ENCODE measurements at places on chromosomes 13 and 19. TPM values are rescaled to one million over a fixed set of nuclear protein-coding genes. Genes with fewer than 3 reads are reported as not detected.

WDFY2 gene
- 12.6 TPM for total RNA-seq

MAG gene
- not detected for total RNA-seq

FGF21 gene
- total RNA-seq, result not detected

LHB gene
- total RNA-seq, result not detected

NCAN gene
- total RNA-seq, result not detected

ZNRF4 gene
- not detected for total RNA-seq

FGF22 gene
- total RNA-seq, result not detected

PCP2 gene
- 1.2 TPM for total RNA-seq

DCT gene
- 0.20 TPM for total RNA-seq

BEST2 gene
- total RNA-seq, result not detected

VSTM1 gene
- total RNA-seq, result not detected

EPSTI1 gene
- 120 TPM for total RNA-seq

ENOX1 gene
- total RNA-seq, result 0.07 TPM

SPTBN4 gene
- 0.23 TPM for total RNA-seq

CD70 gene
- 12.9 TPM for total RNA-seq
